ENCODE measurements at places on chromosomes 1 and 21.
A peak's percentile ranks its signal among the peaks of the same experiment; 100 is the strongest.

- no peak for DNase-seq
Observed at GRCh38 chr1:236753964-236754363, 41.1 kb upstream of the MTR start.

DNA sequence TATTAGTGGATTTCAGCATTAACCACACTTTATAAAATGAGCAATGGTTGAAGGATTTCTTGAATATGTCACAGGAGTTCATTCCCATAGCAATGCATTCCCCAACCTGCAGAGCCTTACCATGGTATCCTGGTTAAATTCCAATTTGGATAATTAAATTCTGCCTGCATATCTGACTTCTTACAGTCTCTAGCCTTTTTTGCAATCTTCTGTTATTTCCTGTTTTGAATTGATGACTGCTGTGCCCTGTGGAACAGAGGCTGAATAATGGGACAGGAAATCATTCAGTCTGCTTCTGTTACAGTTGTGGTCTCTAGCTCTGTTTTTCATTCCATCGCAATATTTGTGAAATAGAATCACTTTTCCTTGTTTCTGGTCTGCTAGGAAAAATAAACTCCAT, 1823.9 kb downstream of the PLA2G4A start:
- no peak for DNase-seq

DNA sequence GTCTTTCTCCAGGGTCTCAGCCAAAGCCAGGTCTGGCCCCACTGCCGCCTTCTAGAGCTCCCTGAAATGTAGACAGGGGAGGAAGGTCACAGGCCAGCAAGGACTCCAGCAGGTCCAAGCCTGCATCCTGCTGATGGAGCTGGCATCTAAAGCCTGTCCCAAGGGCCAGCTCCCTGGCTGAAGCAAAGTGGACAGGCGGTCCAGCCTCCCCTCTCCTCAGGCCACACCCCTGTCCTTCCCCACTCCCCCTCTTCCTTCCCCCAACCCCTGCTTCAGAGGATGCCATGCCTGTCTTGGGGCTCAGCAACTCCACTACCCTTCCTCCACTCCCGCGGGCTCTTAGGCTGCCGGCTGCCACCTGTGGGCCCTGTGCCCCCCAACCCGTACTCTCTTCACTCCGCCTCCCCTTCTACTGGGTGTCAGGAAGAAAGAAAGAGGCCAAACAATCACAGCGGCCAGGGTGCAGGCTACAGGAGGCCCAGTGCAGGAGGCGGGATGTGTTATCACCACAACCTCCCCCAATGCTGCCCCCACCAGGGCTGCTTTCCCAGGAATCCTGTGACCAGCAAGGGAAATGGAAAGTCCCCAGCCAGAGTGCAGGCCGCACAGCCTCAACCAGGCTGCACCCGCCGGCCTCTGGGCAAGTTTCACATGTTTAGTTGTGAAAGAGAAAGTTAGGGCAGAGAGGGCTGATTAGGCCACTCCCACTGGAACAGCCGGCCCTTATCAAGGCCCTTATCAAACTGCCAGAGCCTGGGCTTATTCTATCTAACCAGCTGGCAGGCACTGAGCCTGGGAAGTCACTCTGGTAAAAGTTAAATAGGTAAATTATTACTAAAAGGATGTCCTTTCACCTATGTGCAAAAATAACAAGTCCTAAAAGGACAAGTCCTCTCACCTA, 34.1 kb downstream of the ACOT7 start:
- DNase-seq, result no peak

DNA sequence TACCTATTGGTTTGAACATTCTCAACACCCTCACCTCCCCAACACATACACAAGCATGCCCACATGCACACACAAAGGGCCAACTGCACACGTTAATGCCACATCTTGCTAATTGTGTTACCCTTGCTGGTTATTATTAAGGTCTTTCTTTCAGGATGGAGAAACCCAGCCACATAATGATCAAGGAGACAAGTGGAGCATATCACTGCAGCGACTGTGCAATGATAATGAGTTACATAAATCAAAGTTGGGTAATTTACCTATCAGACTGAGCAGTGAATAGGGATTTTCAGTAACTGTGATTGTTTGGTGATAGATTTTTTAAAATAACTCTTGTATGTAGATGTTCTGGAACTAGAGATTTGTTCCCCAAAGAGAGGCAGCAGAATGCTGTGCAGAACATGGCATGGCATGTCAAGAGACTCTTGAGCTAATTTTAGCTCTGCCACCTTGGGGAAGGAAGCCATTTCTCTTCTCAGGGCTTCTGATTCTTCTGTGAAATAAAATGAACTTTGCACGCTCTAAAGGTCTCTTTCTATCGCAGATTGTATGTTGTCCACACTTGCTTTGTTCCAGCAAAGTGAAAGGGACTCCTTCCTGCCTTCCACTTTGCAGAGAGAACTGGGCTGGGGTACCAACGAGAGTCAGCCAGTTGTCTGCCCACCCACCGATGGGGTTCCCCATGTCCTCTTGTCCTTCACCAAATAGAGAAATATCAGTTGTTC, 126.0 kb upstream of the CAMK1G start:
- no peak for DNase-seq

DNA sequence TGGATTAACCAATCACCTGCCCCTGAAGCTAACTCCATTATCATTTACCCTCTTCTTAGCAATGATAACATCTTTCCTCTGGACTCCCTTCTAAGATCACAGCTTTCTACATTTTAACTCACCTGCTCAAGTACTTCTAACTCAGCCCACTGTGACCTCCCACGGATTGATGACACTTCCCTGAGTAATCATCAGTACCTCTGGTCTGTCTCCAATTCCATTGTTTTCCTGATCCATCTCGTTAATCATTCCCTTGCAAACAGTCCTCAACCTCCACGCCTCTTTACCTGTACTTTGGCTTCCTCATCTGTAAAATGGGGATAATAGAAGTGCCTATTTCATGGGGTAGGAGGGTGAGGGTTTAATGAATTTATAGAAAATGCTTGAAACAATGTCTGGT, 195.3 kb upstream of the APP start:
- DNase-seq, result no peak

DNA sequence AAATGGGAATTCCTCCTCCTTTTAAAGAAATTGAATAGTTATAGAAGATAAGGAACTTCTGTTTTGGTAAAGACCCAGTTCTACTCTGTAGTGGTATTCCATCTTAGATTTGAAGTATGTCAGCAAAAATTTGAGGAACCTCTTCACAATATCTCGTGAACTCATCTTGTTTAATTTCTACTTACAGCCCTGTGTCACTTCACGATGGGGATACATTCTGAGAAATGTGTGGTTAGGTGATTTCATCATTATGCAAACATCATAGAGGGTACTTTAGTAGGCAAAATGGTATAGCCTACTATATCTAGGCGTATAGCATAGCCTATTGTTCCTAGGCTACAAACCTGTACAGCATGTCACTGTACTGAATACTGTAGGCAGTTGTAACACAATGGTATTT, 36.0 kb downstream of the ALG6 start:
- DNase-seq, result no peak

GRCh38 chr1:152622803-152623202, at the start of gene LCE3A:
LCE3A (minus strand) TSS chr1:152623103; CDS start chr1:152623103, 0 bp downstream.
- no peak for DNase-seq

- DNase-seq, result peak; percentile 20
Observed at GRCh38 chr1:203324105-203325025, 19.0 kb downstream of the BTG2 start.

GRCh38 chr1:58844176-58844575, 60.3 kb upstream of the JUN start:
- DNase-seq, result no peak

DNA sequence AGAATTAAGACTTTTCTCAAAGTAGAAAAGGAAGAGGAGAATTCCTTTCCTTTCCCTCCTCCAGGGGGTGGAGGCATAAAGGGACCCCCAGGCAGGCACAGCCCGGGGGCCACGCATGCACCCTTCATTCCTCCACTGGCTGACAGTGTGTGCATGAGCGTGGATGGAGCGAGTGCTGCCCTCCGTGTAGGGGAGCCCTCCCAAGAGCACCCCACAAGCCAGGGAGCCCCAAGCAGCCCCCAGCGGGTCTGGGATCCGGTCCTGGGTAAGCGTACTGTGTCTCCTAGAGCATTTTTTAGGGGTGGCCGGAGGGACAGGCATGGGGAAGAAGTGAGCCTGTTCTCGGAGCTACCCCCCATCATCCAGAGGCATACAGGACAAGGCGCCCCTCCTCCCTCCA, 120.5 kb downstream of the SIK1 start:
- DNase-seq, result no peak

- DNase-seq, result no peak
Observed at GRCh38 chr21:26560612-26561011, 12.5 kb downstream of the CYYR1 start.

DNA sequence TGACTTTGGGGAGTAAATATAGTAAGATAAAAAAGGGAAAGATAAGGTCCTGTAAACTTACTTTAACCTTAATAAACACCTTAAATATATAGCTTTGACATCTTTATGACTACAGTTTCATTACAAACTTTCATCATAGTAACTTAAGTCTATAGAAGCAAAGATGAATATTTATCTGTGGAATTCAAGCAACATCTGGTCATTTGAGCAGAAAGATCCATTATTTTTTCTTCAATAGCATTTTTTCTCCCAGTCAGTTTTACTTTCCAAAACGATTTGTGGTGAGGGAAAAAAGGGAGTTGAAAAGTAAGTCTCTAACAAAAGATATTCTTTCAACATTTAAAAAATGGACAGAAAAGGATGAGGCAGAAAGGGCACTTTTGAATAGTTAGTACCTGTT, 69.0 kb downstream of the HMCN1 start:
- DNase-seq, result no peak

DNA sequence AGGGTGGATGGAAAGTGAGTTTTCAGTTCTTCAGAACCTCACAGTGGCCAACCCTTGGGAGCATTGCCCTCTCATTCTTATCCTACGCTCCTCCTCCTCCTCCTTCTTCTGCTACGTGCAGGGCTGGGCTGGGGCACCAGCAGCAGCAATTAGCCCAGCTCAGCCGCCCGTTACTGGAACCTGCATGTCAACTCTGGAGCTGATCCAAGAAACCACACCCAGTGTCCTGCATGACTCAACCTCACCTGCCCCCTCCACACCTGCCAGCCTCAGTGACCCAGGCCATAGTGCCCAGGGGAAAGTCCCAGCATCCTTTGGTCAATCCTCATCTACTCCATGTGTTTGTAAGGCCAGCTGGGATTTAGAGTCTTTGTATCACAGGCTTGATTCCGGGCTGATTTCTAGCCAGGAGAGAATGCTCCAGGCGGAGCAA, 12.6 kb downstream of the ELF3 start:
- no peak for DNase-seq

- DNase-seq, result no peak
Observed at GRCh38 chr1:85394130-85394529, 70.8 kb downstream of the DDAH1 start.

GRCh38 chr1:151993084-151993733, 450 bp downstream of the S100A10 start:
- DNase-seq, result no peak

- peak; percentile 40 for DNase-seq
Observed at GRCh38 chr1:228058949-228059633, 23.4 kb upstream of the ARF1 start.

DNA sequence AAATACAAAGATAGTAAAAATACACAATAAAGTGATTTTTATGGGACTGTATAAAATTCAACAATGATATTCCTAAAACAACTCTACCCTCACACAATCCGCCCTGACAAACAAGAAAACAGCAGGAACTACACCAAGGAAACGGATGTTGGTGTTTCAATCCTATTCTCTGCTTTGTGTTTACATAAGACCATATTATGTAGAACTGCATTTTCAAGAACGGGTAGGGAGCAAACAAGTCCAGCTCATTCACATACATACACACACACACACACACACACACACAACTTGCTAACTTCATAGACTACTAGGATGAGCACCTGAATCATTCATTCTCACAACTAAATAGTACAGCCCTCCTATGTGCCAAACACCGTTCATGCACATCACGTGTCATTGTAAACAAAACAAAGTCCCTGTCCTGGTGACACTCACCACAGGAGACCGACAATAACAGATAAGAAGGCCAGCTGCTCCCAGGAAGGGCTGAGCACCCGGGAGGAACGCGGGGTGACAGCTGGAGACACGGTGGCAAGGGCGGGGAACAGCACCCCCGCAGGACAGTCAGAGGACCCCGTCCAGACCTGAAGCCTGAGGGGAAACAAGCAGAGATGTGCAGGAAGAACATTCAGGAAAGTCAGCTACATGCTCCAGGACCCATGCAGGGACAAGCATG, 43.0 kb downstream of the NPHP4 start:
- DNase-seq, result no peak

DNA sequence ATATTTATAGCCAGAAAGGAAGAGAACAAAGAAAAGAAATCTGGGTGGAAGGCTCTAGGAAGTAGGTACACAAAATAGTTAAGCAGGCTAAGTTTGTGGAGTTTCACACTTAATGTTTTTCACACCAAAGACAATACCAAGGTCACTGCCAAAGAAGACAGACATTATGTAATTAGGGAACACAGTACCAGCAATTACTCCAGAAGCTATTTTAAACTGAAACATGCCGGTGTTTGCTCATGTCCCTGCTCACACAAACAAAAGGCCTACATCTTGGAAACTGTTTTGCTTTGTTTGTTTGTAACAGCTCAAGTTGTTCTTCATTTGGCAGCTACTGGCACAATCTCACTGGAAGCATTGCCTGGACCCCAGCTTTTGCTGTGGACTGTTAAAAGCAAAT, 88.5 kb upstream of the DAB1 start:
- no peak for DNase-seq

DNA sequence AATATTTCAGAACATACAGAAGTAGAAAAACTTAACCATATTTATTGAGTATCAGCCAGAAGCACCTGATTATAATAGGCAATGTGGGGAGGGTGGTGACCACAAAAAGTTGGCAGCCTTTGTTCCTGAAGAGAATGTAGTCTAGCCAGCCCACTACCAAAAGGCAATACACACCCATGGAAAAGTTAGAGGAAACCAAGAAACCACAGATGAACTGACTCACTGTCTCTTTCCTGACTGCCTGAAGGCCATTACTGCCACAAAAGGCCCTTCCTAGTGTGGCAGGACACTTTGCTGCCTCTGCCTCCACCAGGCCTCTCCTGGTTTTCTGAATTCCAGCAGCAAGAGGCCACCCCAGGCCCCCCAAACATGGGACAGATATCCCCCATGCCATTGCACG, 14.6 kb upstream of the PROX1 start:
- DNase-seq, result no peak

DNA sequence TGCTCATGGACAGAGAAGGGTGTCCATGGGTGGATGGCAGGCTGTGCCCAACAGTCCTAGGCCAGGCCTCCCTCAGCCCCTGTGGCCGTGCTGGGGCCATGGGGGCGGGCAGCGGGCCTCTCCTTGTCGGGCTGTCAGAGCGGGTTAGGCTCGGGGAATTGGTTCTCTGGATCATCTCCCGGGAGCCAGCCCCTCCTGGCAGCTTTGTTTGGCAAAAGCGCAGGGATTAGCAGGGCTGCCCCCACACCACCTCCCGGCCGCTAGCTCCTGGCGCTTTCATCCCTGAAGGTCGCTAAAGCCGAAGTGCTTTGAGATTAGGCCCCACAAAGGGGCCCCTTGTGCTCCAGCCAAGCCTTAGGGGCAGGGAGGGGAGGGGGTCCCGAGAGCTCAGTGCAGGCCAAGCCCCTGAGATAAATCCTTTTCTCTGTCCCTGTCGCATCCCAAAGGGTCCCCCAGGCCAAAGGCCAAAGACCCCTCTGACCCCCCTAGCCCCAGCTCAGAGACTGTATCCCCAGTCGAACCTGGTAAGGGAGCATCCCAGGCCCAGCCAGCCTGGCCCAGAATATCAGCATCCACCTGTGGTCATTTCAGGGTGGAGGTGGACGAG, 9.8 kb upstream of the DMBX1 start:
- DNase-seq, result no peak

Measured in activated T-helper 1 cell treated with anti-CD3 and anti-CD28 coated beads, Interleukin-2, amount 50 U/mL, for 16 hours (primary cell).